Natural killer cell (primary cell): ENCODE measurements at places on chromosomes 5 and 9. TPM values are rescaled to one million over a fixed set of nuclear protein-coding genes. Genes with fewer than 3 reads are reported as not detected.

The IL9 gene
- not detected for total RNA-seq

DNA sequence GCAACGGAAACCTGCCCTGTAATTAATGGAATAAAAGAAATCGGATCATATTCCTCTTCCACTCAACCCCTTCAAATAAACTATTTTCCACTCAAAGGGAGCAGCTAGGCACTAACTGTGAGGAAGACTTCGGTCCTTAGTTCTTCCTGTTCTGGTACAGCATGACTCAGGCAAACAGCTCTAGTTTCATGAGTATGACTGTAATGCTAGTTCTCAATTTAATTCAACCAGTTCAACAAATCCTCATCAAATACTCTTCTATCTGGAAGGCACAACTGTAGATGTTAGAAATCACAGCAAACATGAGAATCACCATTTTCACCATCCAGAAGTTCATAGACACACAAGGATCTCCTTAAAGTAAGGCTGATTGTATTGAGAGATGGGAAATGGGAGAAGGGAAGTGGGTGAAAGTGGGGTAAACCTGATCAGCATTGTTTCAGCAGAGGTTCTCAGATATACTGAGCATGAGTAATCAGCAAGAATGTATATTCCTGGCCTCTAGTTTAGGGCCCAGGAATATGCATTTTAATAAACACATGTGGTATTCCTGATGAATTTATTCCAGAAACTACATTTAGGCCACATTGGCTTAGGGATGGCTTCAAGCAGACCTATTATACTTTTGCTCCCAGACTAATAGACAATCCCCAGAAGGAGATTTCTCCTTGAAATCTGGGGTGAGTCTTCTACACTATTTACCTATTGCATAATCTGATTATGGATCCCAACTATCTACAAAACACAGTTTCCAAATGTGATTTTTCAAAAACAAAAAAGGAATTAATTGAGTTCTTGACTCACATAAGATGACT lies 141.1 kb upstream of the SLC12A2 start:
- H3K36me3 ChIP-seq = no peaks in the 10 kb centered on the region
- H3K4me3 ChIP-seq = no peak overlapping the region
- no peak for DNase-seq
- peaks cover 1% of the 10 kb centered on the region for H3K4me1 ChIP-seq
- no peaks in the 10 kb centered on the region for H3K27me3 ChIP-seq
- H3K27ac ChIP-seq = no peak overlapping the region

- H3K27me3 ChIP-seq = no peaks in the 10 kb centered on the region
- no peak for DNase-seq
- peaks cover 4% of the 10 kb centered on the region for H3K36me3 ChIP-seq
These were observed 17.1 kb downstream of the ENG start for GRCh38 chr9:127837346-127837745.

DNA sequence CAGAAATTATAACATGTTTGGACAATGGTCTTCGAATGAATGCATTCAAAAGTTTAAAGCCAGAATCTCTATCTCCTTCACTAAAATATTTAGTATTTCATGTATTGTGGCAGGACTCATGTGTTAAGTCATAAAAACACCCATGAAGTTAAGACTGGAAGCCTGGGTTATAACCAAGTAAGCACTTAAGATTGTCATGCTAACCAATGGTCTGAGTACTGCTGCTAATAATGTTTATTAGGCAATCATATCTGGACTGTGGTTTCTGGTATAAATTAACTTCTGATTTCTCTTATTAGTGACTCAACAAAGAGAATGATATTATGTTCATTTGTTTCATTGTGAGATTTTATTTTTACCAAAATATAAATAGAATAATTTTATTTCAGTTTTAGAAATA lies 297.9 kb upstream of the EDIL3 start:
- H3K36me3 ChIP-seq = no peaks in the 10 kb centered on the region
- H3K4me3 ChIP-seq = no peak overlapping the region
- no peak overlapping the region for H3K27ac ChIP-seq
- DNase-seq = no peak

- H3K4me1 ChIP-seq = no peaks in the 10 kb centered on the region
- no peak overlapping the region for H3K27ac ChIP-seq
- no peaks in the 10 kb centered on the region for H3K36me3 ChIP-seq
- no peak overlapping the region for H3K4me3 ChIP-seq
These were observed 14.6 kb downstream of the TMEM171 start for GRCh38 chr5:73135021-73135420.

- no peaks in the 10 kb centered on the region for H3K27me3 ChIP-seq
- H3K4me1 ChIP-seq = no peaks in the 10 kb centered on the region
- no peak overlapping the region for H3K4me3 ChIP-seq
- no peak for DNase-seq
These were observed 35.3 kb upstream of the SMARCA2 start for GRCh38 chr9:1979741-1980367.

- no peaks in the 10 kb centered on the region for H3K4me1 ChIP-seq
- H3K4me3 ChIP-seq = no peak overlapping the region
- no peak for DNase-seq
- H3K27me3 ChIP-seq = no peaks in the 10 kb centered on the region
These were observed 255.6 kb upstream of the SLC30A5 start for GRCh38 chr5:68838157-68838718.

- H3K27ac ChIP-seq = no peak overlapping the region
- peaks cover 2% of the 10 kb centered on the region for H3K27me3 ChIP-seq
- no peaks in the 10 kb centered on the region for H3K4me1 ChIP-seq
These were observed 189.2 kb upstream of the TBC1D2 start for GRCh38 chr9:98444601-98445000.

The SLC23A1 gene
- not detected for total RNA-seq

- no peaks in the 10 kb centered on the region for H3K36me3 ChIP-seq
- no peak overlapping the region for H3K4me3 ChIP-seq
These were observed 76.9 kb upstream of the MINAR2 start for GRCh38 chr5:129670957-129671500.

GRCh38 chr5:118593003-118593328 lies 395.4 kb downstream of the DTWD2 start:
- no peaks in the 10 kb centered on the region for H3K27me3 ChIP-seq
- no peak overlapping the region for H3K27ac ChIP-seq
- H3K4me3 ChIP-seq = no peak overlapping the region
- no peak for DNase-seq

The ENTREP1 gene
- total RNA-seq = not detected

- peaks cover 9% of the 10 kb centered on the region for H3K27me3 ChIP-seq
- DNase-seq = peak; percentile 40
- no peaks in the 10 kb centered on the region for H3K4me1 ChIP-seq
These were observed 23.4 kb downstream of the DBH start for GRCh38 chr9:133659516-133659915.

The ATP6V0E1 gene
- total RNA-seq = 101 TPM

The SPEF2 gene
- 8.5 TPM for total RNA-seq

The SPINK5 gene
- total RNA-seq = not detected

The GRM6 gene
- total RNA-seq = not detected

The FAXDC2 gene
- total RNA-seq = 2.9 TPM

The ADAM19 gene
- 28.0 TPM for total RNA-seq

The NFX1 gene
- total RNA-seq = 38.8 TPM

DNA sequence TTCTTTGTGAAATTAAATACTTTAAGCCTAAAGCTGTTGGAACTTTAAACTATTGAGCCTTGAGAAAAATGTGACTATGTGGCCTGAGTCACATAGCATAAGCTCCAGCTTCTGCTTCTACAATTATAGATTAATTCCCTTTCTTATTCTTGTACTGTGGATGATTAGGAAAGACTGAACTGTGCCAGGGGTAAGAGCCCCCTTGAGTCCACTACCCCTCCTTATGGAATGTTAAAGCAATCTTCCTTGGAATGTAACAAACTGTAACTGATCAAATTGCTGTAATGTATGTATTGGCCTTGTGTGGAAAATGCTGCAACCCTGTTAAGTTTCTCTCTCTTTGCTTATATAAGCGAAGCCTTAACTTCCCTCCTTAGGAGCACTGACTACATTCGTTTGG lies 273.2 kb downstream of the FAM170A start:
- H3K27ac ChIP-seq = no peak overlapping the region
- no peaks in the 10 kb centered on the region for H3K36me3 ChIP-seq
- no peak for DNase-seq
- H3K4me1 ChIP-seq = no peaks in the 10 kb centered on the region
- no peaks in the 10 kb centered on the region for H3K27me3 ChIP-seq

GRCh38 chr5:179906294-179906794 lies 1.4 kb downstream of the TBC1D9B start:
- peaks cover 14% of the 10 kb centered on the region for H3K36me3 ChIP-seq
- H3K4me1 ChIP-seq = peaks cover 23% of the 10 kb centered on the region
- H3K27me3 ChIP-seq = no peaks in the 10 kb centered on the region
- no peak overlapping the region for H3K4me3 ChIP-seq
- no peak overlapping the region for H3K27ac ChIP-seq

GRCh38 chr9:133247632-133248031 lies 27.4 kb downstream of the ABO start:
- no peaks in the 10 kb centered on the region for H3K27me3 ChIP-seq
- no peak overlapping the region for H3K4me3 ChIP-seq
- H3K36me3 ChIP-seq = no peaks in the 10 kb centered on the region
- no peak for DNase-seq
- H3K27ac ChIP-seq = no peak overlapping the region

GRCh38 chr5:178895615-178896571 lies at the start of gene ZFP2:
Gene ZFP2, plus strand, starts transcription at chr5:178895913. Its CDS starts 35,401 bp downstream, at chr5:178931314.
- H3K27me3 ChIP-seq = no peaks in the 10 kb centered on the region
- no peaks in the 10 kb centered on the region for H3K36me3 ChIP-seq
- H3K4me3 ChIP-seq = peak within 1 kb of the TSS; percentile 37
- no peak for DNase-seq
- H3K27ac ChIP-seq = no peak within 1 kb of the TSS

DNA sequence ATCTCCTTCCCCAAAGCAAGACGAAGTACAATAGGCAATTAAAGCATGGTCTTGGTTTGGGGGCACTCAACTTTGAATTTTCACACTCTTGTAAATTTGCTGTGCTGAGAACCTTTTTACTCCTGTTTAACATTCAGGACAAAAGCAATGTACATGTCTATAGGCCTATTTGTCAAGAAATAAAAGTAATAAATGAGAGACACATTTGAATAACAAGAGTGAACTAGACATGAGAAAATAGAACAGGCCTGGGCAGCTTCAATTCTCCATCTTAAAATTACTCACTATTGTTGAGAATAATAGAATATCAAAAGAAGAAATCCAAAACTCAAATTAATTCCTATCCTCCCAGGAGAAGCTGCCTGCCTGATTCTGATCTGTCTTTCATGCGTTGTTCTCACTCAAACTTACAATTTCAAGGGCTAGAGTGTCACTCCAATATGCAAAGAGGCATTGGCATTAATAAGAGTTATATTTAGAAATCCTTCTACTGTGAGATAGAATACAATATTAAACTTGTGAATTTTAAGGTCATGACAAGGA lies 192.9 kb upstream of the CCNG1 start:
- H3K4me1 ChIP-seq = no peaks in the 10 kb centered on the region
- H3K27me3 ChIP-seq = no peaks in the 10 kb centered on the region
- DNase-seq = no peak

The WNT8A gene
- total RNA-seq = not detected

GRCh38 chr5:3212869-3213268 lies 382.8 kb upstream of the IRX1 start:
- H3K36me3 ChIP-seq = no peaks in the 10 kb centered on the region
- H3K27me3 ChIP-seq = no peaks in the 10 kb centered on the region
- DNase-seq = no peak
- H3K4me3 ChIP-seq = no peak overlapping the region
- no peaks in the 10 kb centered on the region for H3K4me1 ChIP-seq

- no peak overlapping the region for H3K4me3 ChIP-seq
- no peaks in the 10 kb centered on the region for H3K36me3 ChIP-seq
- no peak for DNase-seq
- no peaks in the 10 kb centered on the region for H3K4me1 ChIP-seq
- H3K27ac ChIP-seq = no peak overlapping the region
These were observed 135.1 kb downstream of the RPS23 start for GRCh38 chr5:82142928-82143577.

- no peaks in the 10 kb centered on the region for H3K4me1 ChIP-seq
- H3K27me3 ChIP-seq = no peaks in the 10 kb centered on the region
- H3K36me3 ChIP-seq = no peaks in the 10 kb centered on the region
- DNase-seq = no peak
These were observed 670.1 kb upstream of the CDH9 start for GRCh38 chr5:27708534-27708933.

GRCh38 chr5:55096861-55097260 lies 5.6 kb upstream of the GZMA start:
- H3K4me3 ChIP-seq = no peak overlapping the region
- DNase-seq = no peak
- H3K27me3 ChIP-seq = no peaks in the 10 kb centered on the region
- no peaks in the 10 kb centered on the region for H3K36me3 ChIP-seq
- H3K4me1 ChIP-seq = peaks cover 41% of the 10 kb centered on the region

The RNF208 gene
- total RNA-seq = 1.6 TPM

DNA sequence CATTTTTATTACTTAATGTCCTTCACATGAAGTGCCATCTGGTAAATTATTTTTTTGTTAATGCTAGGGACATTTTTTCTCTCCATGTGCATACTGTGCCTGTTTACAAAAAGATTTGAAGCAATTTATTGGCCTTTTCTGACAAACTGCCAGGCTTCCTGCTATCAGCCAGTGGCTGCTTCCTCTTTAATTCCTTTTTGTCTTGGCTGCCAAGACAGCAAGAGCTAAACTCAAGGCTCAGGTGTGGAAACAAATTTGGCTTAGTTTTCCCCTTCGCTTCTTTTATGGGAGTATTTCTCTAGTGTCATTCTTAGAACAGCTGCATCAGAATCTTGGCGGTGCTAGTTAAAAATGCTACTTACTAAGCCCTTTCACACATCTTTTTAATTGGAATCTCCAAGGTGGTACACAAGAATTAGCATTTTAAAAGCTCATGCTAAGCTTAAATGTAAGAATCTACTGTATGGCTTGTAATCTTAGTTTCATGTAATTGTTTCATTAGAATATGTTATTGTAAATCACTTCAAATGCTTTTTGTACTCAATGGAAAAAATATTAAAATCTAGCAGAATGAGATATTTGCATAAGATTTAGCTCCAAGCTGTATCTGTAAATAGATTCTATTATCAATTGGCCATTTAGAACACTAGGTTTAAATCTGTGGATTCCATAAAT lies 134.2 kb upstream of the RASGRF2 start:
- H3K4me1 ChIP-seq = no peaks in the 10 kb centered on the region
- H3K4me3 ChIP-seq = no peak overlapping the region
- no peak overlapping the region for H3K27ac ChIP-seq
- H3K27me3 ChIP-seq = no peaks in the 10 kb centered on the region

The ORM2 gene
- not detected for total RNA-seq

DNA sequence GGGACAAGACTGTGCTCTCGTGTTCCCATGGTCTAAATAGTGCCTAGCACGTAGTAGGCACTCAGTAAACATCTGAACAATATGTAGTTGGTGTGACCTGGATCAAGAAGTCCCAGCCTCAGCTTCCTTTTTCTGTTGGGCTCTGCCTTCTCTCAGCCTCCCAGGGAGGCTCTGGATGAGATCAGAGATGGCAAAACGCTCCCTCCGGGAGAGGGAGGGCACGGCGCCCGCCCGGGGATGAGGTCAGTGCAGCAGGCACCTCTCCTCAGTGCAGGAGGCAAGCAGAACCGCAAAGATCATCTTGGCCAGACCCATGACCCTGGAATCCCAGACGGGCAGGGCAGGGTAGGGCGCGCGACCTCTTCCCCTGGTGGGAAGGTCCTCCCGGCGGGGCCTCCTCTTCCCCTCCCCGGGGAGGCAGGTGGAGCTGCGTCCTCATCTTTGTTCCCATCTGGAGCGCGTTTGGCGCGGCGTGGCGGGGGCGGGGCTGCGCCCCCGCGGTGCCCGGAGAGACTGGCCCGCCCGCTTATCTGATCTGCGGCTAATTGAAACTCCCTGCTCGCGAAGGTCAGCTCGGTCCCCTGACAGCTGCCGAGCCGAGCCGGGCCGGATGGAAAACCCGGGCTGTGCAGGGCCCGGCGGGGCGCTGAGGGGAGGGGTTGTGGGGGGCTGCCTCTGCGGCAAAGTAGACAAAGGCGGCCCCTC lies 60.9 kb downstream of the CXXC5 start:
- peaks cover 59% of the 10 kb centered on the region for H3K4me1 ChIP-seq
- no peak for DNase-seq
- H3K36me3 ChIP-seq = no peaks in the 10 kb centered on the region
